ENCODE measurements at places on chromosomes 13 and 19. TPM values are rescaled to one million over a fixed set of nuclear protein-coding genes. Genes with fewer than 3 reads are reported as not detected.

ZNF225 gene
- polyA plus RNA-seq, result 3.2 TPM

EXOC3L2 gene
- polyA plus RNA-seq, result 0.06 TPM

NOTCH3 gene
- 16.0 TPM for polyA plus RNA-seq

SLITRK5 gene
- polyA plus RNA-seq, result not detected

CYP4F8 gene
- polyA plus RNA-seq, result not detected

CYP2F1 gene
- polyA plus RNA-seq, result not detected

CEACAM7 gene
- not detected for polyA plus RNA-seq

ZNF296 gene
- 0.15 TPM for polyA plus RNA-seq

CGB8 gene
- 1.9 TPM for polyA plus RNA-seq

FFAR2 gene
- polyA plus RNA-seq, result not detected

PTPRS gene
- polyA plus RNA-seq, result 20.2 TPM

OR7A5 gene
- polyA plus RNA-seq, result not detected

VSTM1 gene
- not detected for polyA plus RNA-seq

CABP5 gene
- polyA plus RNA-seq, result not detected

PARP4 gene
- 22.4 TPM for polyA plus RNA-seq

ANGPTL8 gene
- not detected for polyA plus RNA-seq
